Activated T-helper 2 cell treated with anti-CD3 and anti-CD28 coated beads, Interferon-gamma antibody, Interleukin-2, Interleukin-4, amounts not matched to agents 10 μg/mL and 5 μg/mL and 100 μg/mL, durations not matched to agents 14 hours and 24 hours and 36 hours (primary cell): ENCODE measurements at places on chromosomes 2 and 18. TPM values are rescaled to one million over a fixed set of nuclear protein-coding genes. Genes with fewer than 3 reads are reported as not detected.

DNA sequence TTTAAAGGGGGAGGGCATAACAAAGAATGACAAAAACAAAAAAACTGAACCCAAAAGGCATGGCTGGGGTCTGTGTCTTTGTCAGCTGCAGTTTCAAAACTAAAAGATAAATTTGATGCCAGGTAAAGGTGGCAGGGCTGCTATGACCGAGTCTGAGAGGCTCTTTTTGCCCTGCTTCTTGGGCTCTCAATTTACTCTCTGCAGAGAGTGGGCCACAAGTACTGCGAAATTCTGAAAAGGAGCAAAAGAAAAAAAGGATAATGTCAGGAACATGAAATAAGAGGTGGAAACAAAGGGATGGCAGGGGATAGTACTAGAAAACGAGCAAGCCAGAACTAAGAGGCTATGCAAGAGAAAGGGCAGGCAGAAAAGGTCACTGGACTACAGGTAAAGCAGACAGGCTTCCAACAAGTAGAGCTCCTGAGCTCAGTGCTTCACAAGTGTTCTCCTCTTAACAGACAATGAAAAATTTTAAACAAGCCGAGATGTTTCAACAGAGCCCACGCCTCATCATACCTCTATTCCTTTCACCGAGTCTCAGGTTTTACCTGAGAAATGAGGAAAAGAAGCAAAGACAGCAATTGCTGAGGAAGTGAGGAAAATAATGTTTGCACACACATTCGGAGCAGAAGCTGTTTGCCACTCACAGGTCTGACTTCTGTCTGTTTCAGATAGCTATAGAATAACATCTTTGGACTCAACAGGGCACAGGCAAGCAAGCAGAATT is 7.3 kb downstream of the IRS1 start:
- DNase-seq = no peak

- no peak for DNase-seq
Observed at GRCh38 chr2:178824181-178824580, 17.0 kb upstream of the TTN start.

- no peak for DNase-seq
Observed at GRCh38 chr18:46435031-46435430, 222.0 kb downstream of the LOXHD1 start.

DNA sequence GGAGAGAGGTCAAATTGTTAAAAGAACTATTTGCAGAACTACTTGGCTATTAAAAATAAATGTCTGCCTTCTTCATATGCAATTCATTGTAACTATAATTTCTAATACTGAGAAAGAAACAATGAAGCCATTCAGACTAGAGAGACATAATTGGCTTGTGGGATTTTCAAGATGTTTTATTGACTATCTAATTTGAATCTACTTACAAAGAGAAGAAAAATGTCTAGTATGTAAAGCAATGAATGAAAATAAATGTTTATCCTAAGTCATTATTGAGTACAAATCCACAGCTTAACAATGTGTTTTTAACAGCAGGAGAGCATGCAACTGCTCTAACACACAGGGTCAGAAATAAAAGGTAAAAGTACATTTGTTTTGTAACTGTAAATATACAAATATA is 19.2 kb downstream of the RMP24 start:
- DNase-seq = no peak

DNA sequence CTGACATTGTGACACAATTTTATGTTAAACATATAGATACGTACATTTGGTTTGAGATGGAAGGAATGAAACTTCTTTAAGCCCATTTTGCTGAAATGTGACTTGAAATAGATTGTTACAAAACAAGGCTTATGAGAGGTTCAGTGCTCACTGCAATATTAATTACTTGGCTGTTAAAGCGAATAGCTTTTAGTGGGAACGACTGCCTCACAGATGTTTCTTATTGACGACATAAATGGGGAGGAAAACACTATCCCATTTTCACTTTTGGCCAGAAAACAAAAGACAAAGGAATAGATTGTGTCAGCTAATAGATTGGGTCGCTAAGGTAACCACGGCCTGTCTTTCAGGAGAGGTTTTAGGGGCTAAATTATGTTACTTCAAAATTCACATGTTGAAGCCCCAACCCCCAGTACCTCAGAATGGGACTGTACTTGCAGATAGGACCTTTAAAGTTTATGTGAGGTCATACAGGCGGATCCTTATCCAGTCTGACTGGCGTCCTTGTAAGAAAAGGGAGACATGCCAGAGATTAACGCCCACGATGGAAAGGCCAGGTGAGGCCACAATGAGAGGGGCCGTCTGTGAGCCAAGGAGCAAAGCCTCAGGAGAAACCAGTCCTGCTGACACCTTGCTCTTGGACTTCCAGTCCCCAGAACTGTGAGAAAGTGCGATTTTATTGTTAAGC is 10.8 kb downstream of the INPP1 start:
- DNase-seq = no peak

GRCh38 chr2:181352158-181352557 is 105.0 kb upstream of the ITGA4 start:
- DNase-seq = no peak

DNA sequence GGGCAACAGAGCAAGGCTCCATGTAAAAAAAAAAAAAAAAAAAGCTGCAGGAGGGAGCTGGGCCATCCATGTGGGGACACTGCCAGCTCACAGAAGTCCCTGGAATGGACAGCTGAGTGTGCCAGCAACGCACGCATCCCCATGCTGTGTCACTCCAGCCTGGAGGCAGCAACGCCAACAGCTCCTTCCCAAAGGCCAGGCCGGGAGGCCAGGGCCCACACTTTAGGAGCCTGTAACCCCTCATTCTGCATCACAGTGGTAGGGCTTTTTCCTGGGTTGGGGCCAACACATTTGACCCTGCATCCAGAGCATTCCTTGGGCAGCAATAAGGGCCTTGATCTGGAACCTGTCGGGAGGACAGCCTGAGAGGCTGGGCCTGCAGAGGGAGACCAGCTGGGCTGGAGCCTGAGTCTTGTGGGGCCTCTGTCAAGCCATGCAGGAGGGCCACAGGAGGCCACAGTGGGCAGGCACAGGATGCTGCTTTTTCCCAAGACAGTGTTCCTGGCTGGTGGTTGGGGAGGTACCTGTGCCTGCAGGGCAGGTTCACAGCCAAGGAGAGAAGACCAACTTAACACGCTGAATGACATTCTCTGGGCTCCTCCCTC is 16.8 kb upstream of the KCNK3 start:
- DNase-seq = no peak

- no peak for DNase-seq
Observed at GRCh38 chr2:242020196-242021004, 150.9 kb downstream of the RTP5 start.

DNA sequence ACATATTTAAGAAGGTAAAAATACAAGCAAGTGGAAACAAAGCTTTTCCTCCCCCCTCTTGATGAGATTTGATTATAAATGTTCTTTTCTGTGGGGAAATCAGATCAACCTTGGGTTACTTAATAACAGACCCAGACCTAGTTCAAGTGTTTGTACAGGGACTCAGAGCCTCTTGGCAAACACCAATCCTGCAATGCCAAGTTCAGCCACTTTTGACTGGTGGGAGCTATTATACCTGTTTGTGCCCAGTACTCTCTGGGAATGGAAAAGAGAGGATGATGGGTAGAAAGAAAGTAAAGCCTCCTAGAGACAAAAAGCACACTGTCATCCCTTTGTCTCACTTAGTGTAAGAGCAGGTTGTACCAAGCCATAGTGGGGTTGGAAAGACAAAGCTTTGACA is 63.8 kb upstream of the EPHA4 start:
- DNase-seq = no peak

DNA sequence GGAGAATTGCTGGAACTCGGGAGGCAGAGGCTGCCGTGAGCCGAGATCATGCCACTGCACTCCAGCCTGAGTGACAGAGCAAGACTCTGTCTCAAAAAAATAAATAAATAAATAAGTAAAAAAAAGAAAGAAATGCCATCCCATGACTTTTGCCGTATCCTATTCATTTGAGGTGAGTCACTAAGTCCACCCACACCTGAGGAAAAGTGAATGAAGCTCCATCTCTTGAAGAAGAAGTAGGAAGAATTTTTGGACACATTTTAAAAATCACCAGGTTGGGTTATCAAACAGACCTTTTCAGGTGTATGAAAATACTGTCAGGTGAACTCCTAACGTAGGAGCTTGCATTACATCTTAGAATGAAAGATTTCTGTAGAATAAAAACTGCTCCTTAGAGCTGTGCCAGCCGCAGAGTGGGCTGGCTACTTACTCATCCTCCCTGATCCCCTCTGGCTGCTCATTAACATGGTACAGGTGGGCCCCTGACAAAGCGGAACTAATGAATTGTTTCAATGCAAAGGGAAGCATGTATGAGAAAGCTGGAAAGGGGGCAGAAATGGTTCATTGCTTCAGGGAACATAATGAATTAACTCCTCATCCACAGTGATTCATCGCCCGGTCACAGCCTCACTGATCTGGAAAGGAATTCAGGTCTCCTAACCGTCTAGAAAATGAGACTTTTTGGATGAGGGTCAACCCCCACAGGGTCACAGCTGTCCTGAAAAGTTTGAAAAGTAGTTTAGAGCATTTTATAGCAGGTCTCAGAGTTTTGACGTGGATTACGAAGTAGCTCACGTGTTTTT is 191.4 kb downstream of the SPP2 start:
- DNase-seq = no peak

DNA sequence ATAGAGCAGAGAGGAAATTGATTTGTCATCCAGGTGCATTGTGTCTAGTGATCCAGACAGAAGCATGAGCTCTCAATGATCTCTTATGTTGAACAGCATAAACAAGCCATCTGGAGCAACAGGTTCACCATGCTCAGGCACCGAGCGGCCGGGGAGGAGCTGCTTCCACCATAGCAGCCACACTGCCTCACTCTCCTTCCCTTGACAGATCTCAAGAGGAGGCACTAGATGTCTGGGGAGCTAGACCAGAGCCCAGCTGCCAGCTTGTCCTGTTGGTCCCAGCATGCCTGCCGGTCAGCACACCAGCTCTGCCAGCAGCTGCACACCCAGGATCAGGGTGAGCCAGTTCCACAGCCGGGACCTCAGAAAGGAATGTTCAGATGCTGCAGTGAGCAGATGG is 17.5 kb upstream of the LONRF2 start:
- no peak for DNase-seq

DNA sequence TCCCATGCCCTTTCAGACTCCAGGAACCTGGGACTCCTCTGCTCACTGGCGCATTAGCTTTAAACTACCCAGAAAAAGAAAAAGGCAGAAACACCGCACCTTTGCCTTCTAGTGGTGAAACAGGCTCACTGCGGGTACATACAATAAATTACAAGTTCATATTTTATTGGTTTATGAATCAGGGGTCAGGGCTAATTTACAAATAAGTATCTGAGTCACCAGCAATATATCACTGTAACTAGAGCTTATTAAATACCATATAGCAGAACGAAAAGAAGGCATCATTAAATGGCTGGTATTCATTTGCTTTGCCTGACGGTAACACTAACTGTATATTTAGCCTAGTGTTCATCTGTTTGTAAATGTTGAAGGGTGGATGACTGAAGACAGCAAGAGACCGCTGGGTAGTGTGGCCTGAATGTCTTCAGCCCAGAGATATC is 26.9 kb upstream of the DTNB start:
- DNase-seq = no peak

GRCh38 chr2:149815941-149816340 is 228.4 kb upstream of the MMADHC start:
- no peak for DNase-seq

- no peak for DNase-seq
Observed at GRCh38 chr2:120807751-120808150, 72.1 kb downstream of the GLI2 start.

- DNase-seq = no peak
Observed at GRCh38 chr18:68455229-68455603, 259.7 kb downstream of the TMX3 start.

DNA sequence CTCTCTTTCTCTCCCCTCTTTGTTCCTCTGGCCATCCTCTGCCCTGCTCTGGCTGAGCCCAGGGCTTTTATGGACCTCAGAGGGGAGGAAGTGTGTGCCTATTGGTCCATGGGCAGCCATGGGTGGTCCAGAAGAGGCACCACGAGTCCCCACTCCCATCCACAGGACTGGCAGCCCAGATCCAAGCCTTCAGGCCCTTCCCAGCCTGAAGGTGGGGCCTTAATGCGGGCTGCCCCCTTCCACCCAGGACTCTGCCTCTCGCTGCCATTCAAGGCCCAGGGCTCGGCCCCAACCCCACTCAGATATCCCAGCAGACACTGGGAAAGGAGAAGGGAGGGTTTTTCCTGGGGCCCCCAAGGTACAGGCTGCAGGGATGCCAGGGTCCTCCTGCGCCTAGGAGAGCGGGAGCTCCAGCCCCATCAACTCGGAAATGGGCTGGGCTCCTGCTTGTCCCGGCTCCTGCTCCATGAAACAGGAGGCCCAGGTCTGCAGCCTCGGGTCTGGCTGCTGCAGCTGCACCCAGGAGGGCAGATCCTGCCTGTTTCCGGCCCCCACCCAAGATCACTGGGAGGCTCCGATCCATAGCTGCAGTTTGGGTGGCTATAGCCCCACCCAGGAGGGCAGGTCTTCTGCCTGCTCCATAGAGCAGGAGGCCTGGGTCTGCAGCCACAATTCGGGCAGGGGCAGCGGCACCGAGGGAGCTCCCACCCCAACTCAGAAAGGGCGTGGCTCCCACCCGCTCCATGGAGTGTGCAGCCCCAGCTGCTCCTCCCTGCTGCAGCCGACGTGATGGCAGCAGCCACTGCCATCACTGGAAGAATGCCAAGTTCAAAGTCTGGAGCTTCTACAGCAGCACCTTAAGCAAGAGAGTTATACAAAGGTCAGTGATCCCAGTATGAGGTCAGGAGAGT is 116.6 kb upstream of the RBBP8 start:
- no peak for DNase-seq

GRCh38 chr2:189157456-189157855 is 22.1 kb downstream of the COL5A2 start:
- DNase-seq = no peak

DNA sequence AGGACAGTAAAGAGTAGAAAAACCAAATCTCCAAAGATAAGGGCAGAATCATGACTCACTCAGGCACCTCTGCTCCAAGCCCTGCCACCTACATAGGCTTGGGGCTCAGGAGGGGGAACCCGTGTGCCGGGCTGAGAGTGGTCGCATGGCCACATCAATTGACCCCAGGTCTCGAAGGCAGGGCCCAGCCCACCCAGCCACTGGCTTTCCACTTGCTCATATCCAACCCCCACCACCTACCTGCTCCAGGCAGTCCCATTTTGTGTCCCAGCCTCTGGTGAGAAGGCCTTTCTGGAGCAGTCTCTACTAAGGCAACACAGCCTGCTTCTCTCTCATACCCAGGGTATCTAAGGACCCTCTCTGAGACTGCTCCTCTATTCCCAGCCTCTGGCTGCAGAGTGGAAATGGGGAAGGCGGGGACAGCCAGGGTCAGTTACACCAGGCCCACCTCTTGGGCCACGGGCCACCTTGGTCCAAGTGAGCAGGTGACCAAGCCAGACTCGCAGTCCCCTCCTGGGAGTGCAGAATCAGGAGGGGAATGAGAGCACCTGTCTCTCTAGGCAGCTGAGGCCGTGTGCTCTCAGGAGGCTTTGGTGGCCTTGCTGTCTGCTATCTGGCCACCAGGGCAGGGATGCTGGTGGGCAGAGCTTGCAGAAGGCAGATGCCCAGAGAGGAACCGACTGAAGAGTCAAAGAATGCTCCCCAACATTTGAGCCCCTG is 20.8 kb downstream of the TFCP2L1 start:
- no peak for DNase-seq

- DNase-seq = no peak
Observed at GRCh38 chr2:24017711-24018110, 7.8 kb downstream of the MFSD2B start.

The SKOR2 gene
- total RNA-seq = not detected in 2 replicates

The LANCL1 gene
- 35.0 and 35.1 TPM in 2 replicates for total RNA-seq

The AMER3 gene
- not detected in 2 replicates for total RNA-seq

The LINC00305 gene
- not detected in 2 replicates for total RNA-seq

The SOX11 gene
- total RNA-seq = not detected in 2 replicates

The MTX2 gene
- 26.0 and 26.2 TPM in 2 replicates for total RNA-seq

The SLC4A3 gene
- total RNA-seq = 0.07 and 0.14 TPM in 2 replicates

The IL36G gene
- total RNA-seq = not detected in 2 replicates

The CCDC148 gene
- total RNA-seq = not detected in 2 replicates
